Naive thymus-derived CD4-positive, alpha-beta T cell (primary cell): ENCODE measurements at places on chromosomes 7 and 10.

DNA sequence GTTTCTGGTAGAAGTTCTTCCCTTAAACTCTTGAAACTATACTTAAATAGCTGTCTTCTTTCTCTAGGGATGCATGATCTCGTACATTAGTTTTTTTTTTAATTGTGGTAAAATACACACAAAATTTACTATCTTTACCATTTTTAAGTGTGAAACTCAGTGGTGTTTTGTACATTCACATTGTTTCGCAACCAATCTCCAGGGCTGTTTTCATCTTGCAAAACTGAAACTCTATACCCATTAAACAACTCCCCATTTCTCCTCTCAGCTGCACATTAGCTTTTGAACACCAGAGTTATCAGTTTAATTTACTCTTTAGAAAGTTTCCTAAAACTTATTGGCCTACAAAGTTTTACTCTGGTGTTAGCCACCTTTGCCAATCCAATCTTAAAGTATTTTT, 45.5 kb upstream of the PRKAR2B start:
- no peak for DNase-seq

DNA sequence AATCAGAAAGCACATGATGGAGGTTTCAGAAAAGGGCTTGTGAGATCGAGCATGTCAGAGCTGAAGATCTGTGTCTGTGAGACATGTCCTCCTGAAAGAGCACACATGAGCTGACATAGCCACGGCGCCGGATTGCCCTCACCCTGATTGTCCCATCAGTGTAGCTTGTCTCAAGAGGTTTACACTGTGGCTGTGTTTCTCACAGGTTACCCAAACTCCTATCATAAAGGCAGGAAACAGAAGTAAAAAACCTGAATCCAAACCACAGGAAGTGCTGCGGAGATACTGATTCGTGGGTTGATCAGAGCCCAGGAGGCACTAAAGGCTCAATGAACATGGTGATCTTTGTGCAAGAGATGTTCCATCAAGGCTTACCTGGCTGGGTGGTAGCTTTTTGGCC, 3.9 kb upstream of the ATP6V0E2 start:
- no peak for DNase-seq

DNA sequence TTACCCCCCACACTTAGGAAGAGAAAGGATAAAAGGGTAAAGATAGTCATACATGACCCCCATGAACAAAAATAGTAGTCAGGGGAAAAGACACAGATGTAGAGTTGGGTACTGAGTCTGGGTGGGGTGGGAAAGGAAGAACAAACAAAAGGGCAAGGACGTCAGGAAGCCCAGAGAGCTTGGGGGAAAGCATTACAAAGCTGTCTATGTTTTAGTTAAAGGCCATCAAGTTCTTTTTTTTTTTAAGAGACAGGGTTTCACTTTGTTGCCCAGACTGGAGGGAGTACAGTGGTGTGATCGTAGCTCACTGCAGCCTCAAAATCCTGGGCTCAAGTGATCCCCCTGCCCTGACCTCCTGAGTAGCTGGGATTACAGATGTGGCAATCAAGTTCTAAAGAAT, 98.4 kb upstream of the PDLIM1 start:
- no peak for DNase-seq

DNA sequence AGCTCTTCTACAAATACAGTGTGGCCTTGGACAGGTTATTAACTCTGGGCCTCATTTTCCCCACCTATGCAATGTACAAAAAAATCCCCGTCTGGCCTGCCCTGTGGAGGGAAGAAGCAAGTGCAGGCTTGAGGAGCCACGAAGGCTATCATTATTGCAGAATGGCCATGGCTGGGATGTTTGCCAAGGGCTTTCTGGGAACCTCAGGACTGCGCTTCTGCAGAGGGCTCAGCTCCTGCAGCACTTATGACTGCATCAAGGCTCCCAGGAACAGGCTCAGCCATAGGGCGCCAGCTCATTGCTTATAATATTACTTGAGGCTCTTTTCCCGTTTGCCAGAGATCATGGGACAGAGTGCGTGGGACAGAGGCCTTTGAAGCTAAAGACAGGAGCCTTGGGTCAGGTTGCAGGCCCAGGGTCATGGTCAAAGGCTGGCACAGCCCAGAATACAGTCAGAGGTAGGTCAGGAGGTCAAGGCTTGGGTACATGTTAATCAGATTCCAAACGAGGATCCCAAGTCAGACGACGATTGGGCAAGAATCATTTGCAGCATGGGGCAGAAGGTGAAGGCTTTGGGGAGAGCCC, 20.6 kb upstream of the C10orf105 start:
- DNase-seq = no peak

GRCh38 chr10:89224739-89225443, 17.8 kb upstream of the CH25H start:
- no peak for DNase-seq

DNA sequence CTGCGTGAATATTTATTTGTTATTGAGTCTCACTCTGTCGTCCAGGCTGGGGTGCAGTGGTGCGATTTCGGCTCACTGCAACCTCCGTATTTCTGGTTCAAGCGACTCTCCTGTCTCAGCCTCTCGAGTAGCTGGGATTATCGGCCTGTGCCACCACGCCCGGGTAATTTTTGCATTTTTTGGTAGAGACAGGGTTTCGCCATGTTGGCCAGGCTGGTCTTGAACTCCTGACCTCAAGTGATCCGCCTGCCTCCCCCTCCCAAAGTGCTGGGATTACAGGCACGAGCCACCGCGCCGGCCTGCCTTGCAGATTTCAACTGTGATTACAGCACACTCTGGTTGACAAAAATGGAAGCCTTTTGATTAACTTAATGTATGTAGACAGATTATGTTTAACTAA, 730.0 kb upstream of the VSTM2A start:
- no peak for DNase-seq

DNA sequence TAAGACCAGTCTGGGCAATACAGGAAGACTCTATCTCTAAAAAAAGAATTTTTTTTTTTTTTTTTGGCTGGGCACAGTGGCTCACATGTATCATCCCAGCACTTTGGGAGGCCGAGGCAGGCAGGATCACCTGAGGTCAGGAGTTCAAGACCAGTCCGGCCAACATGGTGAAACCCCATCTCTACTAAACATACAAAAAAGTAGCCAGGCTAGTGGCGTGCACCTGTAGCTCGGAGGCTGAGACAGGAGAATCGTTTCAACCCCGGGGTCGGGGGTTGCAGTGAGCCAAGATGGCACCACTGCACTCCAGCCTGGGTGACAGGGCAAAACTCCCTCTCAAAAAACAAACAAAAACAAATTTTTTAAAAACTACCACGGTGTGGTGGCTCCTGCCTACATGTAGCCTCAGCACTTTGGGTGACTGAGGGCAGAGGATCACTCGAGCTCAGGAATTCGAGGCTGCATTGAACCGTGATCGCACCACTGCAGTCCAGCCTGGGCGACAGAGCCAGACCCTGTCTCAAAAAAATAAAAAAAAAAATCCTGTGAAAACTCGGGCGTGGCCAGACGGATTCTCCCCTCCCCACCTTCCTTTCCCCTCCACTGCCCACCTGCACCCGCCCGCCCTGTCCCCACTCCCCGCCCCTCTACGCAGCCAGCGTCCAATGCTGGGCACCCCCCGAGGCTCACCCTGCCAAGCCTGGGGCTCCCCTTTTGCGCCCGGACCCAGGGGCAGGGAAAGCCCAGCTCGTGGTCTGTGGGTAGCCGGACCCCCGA, 745 bp upstream of the ORAI2 start:
- DNase-seq = no peak
